Natural killer cell (primary cell): ENCODE measurements at places on chromosomes 5 and 9.

- no peak for DNase-seq
These were observed 28.9 kb downstream of the ACTBL2 start for GRCh38 chr5:57453728-57454127.

DNA sequence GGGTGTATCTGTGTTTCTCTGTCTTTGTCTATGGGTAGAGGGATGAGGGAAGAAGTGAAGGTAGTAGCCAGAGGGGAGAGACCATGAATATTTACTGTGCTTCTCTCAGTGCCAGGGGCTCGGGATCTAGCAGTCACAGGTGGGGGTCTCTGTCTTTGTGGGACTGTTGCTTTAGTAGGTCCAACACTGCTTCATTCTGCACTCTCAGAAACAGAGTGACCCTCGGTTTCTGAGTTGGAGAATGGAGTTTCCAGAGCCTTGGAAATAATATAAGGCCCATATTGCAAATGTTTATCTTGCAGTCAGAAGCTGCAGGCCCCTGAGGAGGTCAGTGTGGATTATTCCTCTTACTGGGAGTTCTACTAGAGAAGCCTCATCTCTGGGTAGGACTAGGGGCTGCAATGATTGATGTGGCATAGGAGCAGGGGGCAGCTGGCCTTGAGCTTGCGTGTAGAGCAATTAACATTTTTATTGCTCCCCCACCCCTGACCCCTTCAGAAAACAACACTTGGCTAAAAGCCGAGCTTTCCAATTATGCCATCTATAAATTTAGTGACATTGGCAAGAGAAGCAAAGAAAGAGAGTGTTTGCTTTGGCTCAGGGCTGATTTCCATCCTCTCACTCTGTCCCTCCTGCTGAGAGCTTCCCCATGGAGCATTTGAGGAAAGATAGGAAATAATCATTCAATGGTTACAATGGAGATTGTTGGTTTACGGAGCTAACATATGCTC is 55.0 kb upstream of the TRPC7 start:
- DNase-seq, result no peak

DNA sequence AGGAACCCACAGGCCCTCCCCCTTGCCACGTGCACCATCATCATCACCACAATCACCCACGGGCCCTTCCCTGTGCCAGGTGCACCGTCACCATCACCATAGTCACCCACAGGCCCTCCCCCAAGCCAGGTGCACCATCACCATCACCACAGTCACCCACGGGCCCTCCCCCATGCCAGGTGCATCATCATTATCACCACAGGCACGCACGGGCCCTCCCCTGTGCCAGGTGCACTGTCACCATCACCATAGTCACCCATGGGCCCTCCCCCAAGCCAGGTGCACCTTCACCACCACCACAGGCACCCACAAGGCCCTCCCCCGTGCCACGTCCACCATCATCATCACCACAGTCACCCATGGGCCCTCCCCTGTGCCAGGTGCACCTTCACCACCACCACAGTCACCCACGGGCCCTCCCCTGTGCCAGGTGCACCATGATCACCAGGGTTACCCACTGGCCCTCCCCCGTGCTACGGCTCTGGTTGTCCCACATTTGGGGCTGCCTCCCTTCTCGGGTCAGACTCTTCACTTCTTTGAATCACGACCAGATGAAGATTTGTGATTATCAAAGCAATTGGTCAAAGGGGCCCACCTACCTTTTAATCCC is 69.1 kb upstream of the OLFM1 start:
- no peak for DNase-seq

GRCh38 chr9:89958086-89958485 is 353.3 kb downstream of the GADD45G start:
- no peak for DNase-seq

DNA sequence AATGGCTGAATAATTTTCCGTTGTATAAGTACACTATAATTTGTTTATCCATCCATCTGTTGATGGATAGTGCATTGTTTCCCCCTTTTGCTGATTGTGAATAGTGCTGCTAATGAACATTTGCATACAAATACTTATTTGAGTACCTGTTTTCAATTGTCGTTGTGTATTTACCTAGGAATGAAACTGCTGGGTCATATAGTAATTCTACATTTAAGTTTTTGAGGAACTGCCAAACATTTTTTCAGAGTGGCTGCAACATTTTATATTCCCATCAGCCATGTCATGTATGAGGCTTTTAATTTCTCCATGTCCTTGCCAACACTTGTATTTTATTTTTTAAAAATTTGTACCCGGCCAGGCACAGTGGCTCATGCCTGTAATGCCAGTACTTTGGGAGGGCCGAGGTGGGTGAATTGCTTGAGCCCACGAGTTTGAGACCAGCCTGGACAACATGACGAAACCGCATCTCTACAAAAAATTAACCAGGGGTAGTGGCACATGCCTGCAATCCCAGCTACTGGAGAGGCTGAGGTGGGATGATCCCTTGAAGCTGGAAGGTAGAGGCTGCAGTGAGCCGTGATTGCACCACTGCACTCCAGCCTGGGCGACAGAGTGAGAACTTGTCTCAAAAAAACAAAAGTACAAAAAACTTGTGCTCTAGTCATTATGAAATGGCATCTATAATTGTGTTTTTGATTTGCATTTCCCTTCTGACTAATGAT is 2.2 kb upstream of the ANXA6 start:
- DNase-seq, result no peak

DNA sequence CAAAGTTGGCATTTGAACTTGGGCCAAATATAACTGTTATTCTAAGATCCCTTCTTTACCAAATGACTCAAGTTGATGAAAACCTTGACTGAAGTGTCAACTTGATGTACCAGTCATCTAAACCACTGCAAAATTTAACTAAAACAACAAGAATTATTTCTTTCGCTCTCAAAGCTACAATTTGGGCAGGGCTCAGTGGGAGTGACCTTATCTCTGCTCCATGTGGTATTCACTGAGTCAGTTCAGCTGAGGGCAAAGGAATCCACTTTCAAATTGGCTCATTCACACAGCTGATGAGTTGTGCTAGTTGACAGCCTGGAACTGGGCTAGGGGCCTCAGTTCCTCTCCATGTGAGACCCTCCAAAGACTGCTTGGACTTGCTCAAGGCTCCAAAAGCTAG is 166.3 kb downstream of the RORB start:
- no peak for DNase-seq

DNA sequence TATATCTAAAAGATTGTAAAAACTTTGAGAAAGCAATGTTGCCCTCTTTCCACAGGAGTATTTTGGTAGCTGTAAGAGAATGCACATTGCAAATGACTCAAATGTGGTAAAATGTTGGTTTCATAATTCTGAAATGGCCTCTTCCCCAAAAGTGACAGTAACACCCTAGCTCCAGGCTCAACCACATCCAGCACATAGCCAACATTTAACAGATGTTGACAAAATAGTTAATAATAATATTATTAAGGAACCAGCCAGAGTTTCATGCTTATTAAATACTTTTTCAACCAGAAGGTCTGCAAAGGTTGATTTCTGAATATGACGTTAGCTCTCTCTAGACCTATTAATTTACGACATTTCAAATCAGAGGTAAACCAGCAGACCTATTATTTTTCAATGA is 1.3 kb downstream of the ANXA1 start:
- DNase-seq, result no peak

DNA sequence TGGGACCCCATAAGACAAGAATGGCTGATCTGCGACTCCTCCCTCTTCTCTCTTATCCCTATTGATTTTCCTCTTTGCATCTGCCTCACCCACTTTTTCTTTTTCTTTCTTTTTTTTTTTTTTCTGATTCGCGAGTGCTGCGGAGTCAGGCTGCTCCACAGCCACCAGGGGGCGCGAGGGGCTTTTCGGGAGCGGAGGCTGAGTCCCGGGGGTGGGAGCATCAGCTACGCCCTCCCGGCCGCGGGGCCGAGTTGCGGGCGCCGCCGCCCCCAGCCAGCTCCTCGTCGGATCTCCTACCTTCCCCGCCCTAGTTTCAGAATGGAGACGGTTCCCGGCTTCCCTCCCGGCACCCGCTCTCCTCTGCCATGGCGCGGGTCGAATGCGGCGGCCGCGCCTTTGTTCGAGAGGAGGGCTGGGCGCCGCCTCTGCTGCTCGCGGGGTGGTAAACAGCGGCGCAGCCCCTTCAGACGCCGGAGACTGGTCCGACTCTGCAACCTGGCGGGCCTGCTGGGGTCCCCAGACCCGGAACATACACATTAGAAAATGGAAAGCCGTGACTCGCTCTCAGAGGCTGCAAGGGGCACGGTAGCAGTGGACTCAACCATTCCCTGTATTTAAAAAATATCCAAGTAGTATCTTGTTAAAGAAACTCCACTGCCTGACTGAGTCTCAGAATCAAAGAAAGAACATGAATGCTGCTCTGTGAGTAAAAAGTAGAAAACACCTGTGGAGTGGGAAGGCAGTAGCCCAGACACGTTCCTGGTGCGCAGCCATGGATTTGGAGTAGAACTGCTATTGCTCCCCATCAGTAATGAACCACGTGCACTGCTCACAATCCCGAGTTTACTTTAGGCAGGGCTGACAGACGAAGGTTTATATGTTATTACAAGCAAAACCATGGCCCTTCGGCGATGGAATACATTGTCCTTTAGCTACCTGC is 55.7 kb downstream of the DPYSL3 start:
- DNase-seq, result peak; percentile 75

DNA sequence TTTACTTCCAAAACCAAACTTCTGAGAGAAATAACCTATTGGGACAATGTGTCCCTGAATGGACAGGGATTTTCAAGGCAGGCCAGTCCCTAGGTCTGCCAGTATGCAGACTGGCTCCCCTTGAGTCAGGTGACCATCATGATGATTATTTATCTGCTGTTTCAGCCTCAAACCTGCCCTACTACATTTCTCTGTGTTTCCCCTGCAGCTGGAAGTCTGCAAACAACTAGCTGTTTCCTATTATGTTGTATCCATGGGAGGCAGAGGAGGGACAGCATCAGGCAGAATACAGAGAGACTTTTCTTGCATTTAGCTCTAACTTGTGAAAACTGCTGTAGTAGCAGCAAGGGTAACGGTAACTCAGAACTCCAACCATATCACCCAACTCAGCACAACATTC is 36.2 kb upstream of the IFNK start:
- DNase-seq, result no peak

GRCh38 chr5:78213799-78214198 is 80.7 kb downstream of the AP3B1 start:
- no peak for DNase-seq

- no peak for DNase-seq
These were observed 15.2 kb downstream of the UBAC1 start for GRCh38 chr9:135945969-135946368.

DNA sequence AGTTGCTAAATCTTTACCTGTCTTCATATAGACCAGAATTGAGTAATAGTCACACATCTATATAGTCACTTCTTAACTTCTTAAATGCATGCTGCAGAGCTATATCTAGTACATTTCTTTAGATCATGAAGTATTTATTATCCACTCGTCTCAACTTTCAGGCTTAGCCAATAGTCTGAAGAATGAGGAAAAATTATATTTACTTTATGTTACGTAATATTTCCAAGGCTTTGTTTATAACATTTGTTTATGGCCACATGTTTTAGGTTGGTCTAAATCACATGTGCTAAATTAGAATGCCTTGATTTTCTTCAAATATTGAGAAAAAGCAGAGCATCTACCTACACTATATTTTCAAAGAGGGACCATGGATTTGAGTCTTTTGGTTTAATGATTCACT is 47.2 kb upstream of the RGMB start:
- no peak for DNase-seq

DNA sequence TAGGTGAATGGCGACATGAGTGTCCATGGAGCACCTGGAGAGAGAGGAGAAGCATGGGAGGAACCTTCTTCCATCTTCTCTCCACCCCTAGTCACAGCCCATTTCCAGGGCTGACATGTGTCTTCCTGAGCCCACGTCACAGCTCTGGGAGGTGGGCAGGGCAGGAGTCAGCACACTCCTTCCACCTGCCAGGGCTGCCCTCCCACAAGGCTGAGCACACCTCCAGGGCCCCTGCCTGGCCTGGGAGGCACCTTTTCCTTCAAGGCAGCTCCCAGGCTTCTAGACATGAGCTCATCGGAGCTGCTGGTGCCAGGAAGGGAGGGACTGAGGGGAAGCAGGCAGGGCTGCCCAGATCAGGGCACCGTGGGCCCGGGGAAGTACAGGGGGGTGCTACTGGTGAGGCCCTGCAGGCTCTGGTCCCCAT is 13.6 kb upstream of the SYNPO start:
- no peak for DNase-seq

- no peak for DNase-seq
These were observed 49.0 kb upstream of the POU5F2 start for GRCh38 chr5:93790401-93790800.

- no peak for DNase-seq
These were observed 56.4 kb downstream of the MRPL36 start for GRCh38 chr5:1743061-1743768.

- DNase-seq, result no peak
These were observed 148.2 kb downstream of the CAAP1 start for GRCh38 chr9:26744191-26744965.

GRCh38 chr5:135944967-135945560 is 9.7 kb downstream of the LECT2 start:
- DNase-seq, result peak; percentile 69

GRCh38 chr9:83147315-83148149 is 84.6 kb upstream of the RASEF start:
- no peak for DNase-seq

- DNase-seq, result no peak
These were observed 6.8 kb upstream of the NSD1 start for GRCh38 chr5:177126771-177127170.

DNA sequence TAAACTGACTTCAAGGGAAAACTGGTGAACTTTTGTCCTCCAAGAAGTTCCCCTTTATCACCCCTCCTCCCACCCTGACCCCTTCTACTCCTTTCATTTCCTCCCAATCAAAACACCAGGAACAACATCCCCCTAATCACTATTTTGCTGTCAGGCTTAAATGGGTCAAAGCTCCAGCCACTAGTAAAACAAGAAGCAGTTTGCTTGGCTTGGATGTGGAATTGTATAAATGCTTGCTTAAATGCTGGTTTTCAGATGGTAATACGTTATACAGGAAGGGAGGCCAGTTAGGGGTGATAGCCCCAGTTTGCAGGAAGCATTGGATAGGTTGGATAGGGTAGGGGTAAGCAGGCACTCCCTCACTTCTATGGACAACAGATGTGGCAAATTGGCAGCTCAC is 473.6 kb downstream of the AGTPBP1 start:
- no peak for DNase-seq

DNA sequence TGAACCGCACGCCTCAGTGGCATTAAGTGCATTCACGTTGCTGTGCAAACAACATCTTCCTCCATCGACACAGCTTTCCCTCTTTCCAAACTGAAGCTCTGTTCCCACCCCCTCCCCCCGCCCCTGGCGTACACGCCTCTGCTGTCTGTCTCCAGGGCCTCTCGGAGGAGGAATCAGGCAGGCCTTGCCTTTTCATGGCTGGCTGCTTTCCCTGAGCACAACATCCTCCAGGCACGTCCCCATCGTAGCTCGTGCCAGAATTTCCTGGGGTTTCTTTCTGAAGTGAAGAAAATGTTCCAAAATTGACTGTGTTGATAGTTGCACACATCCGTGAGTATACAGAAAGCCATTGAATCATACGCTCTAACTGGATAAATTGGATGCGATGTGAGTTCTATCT is 22.3 kb upstream of the TMEM250 start:
- no peak for DNase-seq
